Stimulated activated CD8-positive, alpha-beta memory T cell treated with anti-CD3 and anti-CD28 coated beads, Interleukin-4, amount 100 ng/mL, for 48 hours (primary cell): ENCODE measurements at places on chromosomes 7 and 10.

DNA sequence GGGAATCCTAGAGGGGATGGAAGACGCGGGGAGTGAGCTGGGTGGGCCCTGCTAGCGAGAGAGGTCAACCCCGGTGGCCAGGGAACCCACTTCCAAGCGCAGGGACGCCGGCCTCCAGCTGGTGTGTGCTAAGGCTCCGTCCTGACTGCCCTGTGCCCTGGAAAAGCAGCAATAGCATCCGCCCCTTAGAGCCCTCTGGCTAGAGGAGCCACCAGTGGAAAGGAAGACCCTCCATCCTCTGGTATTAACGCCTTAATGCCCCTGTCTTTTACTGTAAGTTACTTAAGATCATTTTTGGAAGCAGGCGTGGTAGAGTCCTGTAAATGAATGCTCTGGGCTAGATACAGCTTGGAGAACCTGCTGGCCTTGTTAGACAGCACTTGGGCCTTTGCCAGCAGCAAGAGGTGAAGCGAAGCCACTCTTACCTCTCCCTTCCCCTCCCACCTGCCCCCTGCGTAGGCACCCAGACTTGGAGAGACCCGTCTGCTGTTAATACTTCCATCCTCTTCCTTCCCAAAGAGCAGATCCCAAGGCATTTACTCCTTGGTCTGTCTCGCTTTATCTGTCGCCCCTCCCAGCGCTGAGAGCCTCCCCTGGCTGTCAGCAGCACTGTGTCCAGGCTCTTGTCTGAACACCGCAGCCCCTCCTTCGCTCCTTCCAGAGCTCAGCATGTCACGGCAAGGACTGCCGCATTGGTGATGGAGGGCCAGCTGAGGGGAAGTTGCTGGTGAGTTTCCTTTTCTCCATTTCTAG lies 4.6 kb downstream of the REPIN1 start:
- DNase-seq, result peak; percentile 22

DNA sequence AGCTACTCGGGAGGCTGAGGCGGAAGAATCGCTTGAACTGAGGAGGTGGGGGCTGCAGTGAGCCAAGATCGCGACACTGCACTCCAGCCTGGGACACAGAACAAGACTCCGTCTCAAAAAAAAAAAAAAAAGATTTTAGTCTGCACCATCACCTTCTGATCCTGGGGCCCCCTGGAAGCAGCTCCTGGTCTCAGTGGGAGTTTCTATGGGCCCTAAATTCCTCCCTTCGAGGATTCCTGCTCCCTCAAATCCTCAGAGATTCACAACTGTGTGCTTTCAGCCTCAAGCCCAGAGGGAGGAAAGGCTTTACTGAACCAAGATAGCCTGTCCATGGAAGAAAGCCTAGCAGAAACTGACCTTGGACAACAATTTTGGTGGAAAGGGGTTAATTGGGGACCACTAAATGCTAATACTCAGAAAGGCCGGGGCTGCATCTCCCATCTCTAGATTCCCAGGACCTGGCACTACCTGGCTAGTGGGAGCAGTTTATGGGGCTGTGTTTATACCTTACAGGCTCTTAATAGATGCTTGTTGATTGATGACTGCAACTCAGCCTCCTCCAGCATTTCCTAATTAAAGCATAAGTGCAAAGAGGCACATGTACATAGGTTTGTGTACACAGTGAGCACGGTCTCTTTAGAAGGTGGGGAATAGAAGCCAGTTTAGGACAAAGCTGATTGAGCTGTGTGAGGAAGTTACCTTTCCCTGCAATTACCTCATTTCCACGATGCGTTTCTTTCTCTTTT lies 9.2 kb upstream of the FGFR2 start:
- no peak for DNase-seq

DNA sequence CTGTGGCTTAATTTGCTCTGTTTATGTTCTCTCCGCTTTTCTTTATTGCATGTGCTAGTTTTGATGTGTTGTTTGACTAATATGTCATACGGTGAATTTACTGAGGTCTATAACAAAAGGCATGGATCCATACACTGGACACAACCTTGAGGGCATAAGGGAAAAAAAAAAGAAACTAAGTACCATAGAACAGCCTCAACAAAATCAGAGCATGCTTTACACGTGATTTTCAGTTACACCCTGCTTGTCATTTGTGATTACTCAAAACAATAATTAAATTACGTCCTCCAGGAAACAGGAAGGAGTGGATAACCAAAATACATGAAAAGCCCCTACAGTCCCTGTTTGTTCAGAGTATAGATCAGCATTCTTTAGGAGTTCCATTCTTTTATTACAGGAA lies 150.5 kb downstream of the CRPPA start:
- no peak for DNase-seq

GRCh38 chr7:32257621-32258020 lies 187.4 kb upstream of the PDE1C start:
- DNase-seq, result no peak

DNA sequence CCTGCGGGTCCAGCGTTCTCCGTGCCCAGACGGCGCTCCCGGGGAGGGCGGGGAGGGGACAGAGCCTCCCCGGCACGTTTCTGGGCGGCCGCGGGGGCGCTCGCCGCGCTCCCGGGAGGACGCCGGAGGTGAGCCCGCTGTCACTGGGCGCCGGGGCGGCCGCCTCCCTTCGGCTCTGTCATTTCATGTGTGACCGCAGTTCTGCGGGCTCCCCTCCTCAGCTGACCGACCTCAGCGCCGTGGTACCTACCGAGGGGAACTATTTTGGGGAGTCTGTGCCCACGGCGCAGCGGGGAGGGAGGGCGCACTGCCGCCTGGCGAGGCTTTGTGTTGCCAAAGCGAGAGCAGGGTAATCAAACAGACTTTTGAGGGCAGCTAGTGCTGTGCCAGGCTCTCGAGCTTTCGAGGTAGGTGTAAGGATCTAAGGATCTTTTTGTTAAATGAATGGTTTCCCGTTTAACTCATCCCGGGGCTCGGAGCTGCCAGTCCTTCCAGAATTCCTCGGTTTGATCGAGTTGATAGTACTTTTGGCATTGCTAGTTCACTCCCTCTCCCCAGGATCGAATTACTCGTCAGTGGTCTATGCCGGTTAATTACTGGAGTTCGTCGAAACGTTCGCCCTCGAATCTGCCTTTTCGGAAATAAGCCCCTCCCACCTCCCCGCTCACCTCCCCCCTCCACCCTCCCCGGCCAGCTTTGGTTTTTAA lies 1.9 kb downstream of the ARID5B start:
- DNase-seq, result peak; percentile 84

- DNase-seq, result no peak
Observed at GRCh38 chr7:1758859-1759521, 88.9 kb downstream of the ELFN1 start.

DNA sequence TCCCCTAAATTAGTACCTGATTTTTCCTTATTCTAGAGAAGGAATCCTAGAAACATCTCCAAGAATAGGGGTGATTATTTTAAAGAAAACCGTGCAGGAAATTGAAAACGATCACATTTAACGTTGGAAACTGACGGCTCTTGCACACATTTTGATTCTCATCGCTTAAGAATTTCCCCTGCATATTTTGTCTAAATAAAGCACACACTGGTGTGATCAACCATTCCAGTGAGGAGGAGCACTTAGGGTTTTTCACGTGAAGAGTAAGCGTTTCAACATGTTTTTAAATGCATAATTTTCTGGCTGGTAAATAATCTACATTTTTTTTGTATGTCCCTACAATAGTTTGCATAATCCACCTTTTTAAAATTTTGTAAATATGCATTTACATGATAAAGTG lies 229.7 kb upstream of the PFKP start:
- no peak for DNase-seq

DNA sequence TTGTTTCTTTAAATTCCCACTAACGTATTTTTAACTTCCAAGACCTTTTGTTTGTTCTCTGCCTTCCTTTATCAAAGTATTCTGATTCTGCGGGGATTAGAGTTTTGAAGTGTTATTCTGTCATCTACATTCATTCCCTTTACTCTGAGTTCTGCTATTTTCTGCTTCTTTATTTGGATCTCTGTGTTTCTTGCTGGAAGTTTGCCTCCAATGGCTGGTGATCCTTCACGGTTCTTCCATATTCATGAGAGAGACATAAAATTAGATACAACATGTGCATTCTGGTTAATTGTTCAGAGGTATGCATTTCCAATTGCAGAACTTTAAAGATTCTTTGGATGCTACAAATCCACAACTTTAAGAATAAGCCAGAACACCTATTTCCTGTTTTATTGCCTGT lies 244.7 kb upstream of the ADARB2 start:
- DNase-seq, result no peak

- DNase-seq, result no peak
Observed at GRCh38 chr7:89593125-89593524, 561.1 kb upstream of the STEAP1 start.

- DNase-seq, result no peak
Observed at GRCh38 chr7:149565096-149565382, 67.4 kb upstream of the ZNF746 start.

DNA sequence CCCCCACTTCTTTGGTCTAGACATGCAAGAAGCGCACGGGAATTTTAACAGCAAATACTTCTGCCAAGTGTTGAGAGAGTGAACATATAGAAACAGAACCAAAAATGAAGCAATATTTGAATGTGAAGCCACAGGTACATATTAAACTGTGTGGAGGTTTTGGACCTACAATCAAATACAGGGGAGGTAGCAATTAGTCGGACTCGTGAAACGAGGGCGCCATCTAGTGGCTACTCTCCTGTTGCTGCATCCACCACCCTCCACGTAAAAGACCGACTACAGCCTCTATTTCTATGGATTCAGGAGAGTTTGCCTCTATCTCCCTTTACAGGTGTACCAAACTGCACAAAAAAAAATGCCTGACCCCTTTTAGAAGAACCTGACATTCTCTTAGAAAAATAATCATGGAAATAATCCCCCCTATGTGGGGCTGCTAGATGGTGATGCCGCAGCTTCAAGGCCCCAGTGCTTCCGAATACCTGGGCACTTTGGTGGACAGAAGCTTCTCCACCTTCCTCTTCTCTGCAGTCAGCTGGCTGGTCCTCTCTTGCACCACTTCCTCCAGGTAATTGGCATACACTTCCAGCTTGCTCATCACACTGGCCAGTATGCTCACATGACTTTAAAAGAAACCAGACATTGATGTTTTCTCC lies 31.7 kb downstream of the TECTB start:
- peak; percentile 89 for DNase-seq

- no peak for DNase-seq
Observed at GRCh38 chr10:128429835-128430513, 303.8 kb upstream of the MKI67 start.

DNA sequence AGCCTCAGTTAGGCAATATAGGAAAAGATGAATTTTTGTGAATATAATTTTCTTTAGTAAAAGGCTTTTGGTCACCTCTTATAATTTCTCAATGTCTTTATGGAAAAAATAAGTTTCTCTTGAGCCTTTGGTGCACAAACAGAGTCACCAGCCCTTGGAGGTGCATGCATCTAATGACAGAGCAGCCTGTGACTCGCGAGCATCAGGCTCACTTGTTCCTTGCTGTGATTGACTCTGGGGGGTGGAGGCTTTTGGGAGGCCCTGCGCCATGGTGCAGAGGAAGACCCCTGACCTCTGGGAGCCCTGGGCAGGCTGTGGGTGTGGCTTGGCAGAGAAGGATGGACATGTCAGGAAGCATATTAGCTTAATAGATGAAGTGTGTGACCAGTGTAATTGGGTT lies 60.2 kb downstream of the FIGNL1 start:
- no peak for DNase-seq

DNA sequence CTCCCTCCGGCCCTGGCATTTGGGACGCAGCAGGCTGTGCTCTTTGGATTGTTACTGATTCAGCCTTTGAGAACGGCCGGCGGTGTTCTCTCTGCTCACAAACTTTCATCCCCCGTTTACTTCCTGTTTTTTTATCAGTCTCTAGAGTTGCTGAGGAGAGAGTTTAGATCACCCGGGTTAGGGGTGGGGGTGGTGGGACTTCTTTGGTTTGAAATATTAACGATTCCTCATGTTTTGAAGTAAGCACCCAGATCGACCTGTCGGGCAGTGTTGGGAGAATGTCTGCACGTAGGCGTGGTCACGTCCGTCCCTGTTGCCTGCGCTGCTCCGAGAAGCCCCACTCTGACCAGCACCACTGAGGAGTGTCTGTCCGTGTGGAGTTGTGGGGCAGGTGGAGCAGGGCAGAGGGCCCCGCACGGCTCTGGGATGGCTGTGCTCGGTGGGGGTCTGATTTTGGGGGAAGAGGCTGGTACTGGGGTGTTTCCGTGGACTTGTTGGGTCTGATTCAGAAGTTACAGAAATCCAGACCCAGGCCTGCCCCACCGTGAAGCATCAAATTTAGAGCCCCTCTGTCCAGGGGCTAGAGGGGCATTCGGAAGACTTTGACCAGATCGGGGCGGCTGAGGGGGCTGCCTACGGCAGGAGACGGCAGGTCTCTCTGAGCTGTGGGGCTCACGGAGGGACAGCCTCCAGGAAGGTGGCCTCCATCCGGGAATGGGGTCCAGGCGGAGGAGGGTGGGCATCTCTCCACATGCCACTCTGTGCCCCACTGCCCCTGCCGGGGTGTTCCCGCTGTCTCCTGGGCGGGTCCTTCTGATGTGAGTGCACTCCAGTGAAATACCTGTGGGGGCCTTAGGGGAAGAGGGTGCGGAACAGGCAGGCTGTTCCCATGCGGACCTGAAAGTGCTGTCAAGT lies 7.4 kb downstream of the INPP5A start:
- DNase-seq, result no peak

DNA sequence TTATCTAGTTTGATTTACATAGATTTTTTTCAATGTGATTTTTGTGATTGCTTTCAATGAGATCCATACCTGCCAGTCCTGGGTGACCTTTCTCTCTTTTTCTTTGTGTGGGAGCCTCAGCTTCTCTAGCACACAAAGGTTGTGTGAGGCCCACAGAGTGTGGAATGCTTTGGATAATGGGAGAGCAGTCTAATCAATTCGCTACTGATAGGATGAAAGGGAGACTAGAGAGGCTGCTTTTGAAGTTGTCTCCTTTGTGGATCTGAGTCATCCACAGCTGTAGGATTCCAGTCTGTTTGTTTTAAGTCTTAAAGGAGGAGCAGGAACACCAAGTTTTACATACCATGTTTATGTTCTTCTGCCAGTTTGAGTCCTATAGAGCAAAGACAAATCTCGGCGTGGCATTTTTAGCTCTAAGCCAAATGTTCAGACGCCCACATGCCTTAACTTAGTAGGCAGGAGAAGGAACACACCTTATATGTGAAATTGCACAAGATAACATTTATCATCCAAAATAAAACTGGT lies 330.0 kb downstream of the ARL4A start:
- no peak for DNase-seq

- DNase-seq, result no peak
Observed at GRCh38 chr7:27695096-27695495, 32.4 kb upstream of the HIBADH start.

GRCh38 chr7:45684910-45685618 lies 110.9 kb downstream of the ADCY1 start:
- no peak for DNase-seq

DNA sequence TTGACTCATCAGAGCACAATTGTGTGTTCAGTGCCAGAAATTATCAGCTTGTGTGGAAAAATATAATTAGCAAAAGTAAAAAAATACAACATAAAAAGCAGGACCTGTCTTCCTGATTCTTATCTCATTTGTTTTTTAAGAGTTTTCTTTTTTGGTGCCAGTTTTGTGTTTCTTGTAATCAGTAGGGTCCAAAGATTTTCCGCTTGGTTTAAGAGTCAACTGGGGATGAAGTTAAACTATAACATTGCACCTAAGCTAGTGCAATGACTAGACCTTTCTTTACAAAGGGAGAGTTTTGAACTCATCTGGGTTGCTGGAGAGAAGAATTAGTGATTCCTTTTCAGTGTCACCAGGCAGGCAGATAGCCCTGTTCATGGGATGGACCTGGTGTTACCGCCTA lies 113.4 kb downstream of the PLPP4 start:
- no peak for DNase-seq

GRCh38 chr10:120132811-120133210 lies 240.3 kb downstream of the SEC23IP start:
- DNase-seq, result no peak
